Tibial artery (tissue), 4 donors: ENCODE measurements at places on chromosomes 3 and 15.

DNA sequence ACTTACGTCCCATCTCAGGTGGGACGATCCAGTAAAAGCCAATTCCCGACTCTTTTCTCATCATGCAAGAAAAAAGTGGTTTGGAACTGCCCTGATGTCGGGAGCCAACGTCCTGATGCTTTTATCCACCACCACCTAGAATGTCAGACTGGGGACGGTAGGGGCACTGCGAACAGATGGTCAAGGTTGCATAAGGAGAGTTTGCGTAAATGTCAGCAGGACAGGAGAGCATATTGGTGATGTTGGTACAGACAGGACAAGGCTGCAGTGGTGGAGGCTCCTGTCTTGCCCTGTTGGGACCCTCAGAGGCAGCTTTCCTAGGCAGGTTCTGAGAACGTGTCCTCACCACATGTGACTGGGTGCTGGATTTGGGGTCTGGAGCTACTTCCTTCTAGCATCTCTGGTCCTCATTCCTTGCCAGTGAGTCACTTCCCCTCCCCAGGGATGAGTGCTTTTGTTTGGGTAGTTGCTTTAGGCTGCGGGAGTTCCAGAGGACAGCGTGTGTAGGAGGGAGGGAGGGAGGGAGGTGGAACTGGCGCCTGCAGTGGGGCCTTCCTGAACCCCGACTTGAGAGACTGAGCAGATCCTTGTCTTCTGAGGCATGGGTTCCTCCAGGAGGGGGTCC is 21.0 kb downstream of the THSD4 start:
- no peak for DNase-seq

DNA sequence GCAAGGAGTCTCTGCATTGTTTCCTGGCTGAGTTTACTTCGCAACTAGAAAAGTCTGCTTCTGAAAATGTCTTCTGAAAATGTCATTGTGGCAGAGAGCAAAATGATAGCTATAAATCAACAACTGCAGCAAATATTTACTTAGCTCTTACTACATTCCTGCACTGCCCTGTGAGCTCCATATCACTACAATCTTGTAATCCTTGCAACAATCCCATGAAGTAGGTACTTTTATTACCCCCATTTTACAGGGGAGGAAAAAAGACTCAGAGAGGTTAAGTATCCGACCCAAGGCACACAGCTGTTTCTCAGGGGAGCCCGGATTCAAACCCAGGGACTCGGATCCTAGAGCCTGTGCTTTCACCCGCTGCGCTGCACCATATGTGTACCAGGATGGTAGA is 34.2 kb upstream of the SPTBN5 start:
- DNase-seq = no peak

- no peak for DNase-seq
Observed at GRCh38 chr3:154971341-154971740, 108.8 kb upstream of the MME start.

DNA sequence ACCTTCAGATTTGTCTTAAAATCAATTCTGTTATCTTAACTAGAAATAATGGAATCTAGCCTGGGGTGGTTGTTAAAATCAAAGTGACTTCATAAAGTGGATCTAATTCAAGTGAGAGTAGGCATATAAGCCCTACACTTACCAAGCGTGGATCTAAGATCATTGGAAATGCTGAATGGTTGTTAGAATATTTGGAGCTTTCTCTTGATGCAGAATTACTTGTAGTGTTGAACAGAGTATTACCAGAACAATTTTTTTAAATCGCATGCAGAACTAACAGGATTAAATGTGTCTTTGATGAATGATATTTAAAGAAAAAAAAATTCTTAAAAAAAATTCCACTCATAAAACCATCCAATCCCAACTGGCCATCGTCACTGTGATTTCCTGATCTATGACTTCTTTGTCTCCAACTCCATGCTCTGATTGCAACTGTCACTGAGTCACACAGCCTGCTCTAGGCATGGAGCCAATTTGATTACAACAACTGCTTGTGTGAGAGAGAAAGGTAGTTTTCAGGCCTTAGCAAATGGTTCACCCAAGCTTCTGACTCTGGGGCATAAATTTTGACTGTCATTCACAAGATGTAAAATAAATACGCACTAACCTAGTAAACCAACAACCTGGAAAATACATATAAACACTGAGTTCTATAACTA is 25.9 kb upstream of the SPRED1 start:
- no peak for DNase-seq

- DNase-seq = peak; percentile 76
Observed at GRCh38 chr3:52136513-52136912, 17.7 kb downstream of the POC1A start.

DNA sequence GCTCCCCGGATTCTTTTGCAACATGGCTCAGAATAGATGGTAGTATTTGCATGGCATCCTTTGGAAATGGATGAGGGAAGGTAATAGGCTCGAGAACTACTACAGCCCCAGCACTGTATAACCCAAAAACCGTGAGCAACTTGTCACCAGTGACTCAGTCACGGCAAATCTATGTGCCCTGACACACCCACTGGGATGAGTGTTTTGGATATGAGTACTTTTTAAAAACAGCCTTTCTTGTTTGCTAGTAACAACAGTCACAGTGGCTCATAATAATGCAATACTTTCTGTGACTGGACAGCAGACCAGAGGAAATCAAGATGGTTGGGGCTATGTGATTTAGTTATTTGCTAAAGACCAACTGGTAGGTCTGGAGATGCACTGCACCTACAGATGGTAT is 299.6 kb downstream of the ULK4 start:
- no peak for DNase-seq

- DNase-seq = no peak
Observed at GRCh38 chr3:194093842-194094241, 42.1 kb upstream of the HES1 start.

- no peak for DNase-seq
Observed at GRCh38 chr15:90716317-90716975, 700 bp upstream of the BLM start.

DNA sequence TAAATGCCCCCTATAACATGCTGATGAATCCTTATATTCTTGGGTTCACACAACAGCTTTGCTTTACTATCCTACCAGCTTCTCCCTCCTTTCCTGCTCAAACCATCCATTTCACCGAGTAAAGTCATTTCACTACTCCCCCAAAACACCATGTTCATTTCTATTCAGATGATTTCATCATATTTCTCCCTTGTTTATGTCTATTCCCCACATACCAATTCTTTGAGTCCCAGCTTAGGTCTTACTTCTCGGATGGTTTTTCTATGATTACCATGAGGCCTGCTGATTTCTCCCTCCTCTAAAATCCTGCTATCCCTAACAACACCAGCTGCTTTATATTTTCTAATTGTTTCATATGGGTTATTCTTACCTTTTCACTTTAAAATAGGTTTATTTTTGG is 231.4 kb downstream of the TIGIT start:
- no peak for DNase-seq

DNA sequence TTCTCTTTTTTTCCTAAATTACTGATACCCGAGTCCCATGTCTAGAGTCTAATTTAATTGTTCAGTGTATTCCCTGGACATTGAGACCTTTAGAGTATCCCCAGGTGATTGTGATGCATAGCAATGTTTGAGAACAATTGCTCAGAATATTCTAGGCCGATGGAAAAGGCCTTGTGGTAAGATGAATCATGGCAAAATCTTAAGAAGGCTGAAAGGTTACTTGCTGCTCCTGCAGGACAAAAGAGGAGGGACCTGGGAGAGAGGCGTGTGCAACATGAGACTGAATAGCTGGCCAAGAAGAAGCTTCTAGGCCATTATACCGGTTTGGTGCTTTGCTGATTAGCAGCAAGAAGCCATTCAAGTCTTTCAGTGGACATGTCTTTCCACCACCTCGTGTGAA is 256.6 kb downstream of the ROBO2 start:
- no peak for DNase-seq

GRCh38 chr3:10772271-10773161 is 43.5 kb upstream of the SLC6A11 start:
- no peak for DNase-seq
